ENCODE measurements at places on chromosomes 1 and 21.
A peak's percentile ranks its signal among the peaks of the same experiment; 100 is the strongest.

GRCh38 chr1:53689736-53690326 lies 49.1 kb downstream of the GLIS1 start:
- DNase-seq, result no peak

GRCh38 chr1:172254521-172255222 lies 165.8 kb upstream of the C1orf105 start:
- no peak for DNase-seq

DNA sequence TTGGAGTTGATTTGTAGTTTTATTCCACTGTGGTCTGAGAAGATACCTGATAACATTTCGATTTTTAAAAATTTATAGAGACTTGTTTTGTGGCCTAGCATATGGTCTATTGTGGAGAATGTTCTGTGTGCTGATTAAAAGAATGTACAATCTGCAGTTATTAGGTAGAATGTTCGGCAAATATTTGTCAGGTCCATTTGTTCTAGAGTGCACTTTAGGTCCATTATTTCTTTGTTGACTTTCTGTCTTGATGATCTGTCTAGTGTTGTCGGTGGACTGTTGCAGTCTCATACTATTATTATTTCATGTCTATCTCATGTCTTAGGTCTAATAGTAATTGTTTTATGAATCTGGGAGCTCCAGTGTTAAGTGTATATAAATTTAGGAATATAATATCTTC lies 116.8 kb downstream of the NME7 start:
- no peak for DNase-seq

- DNase-seq, result no peak
Observed at GRCh38 chr1:119324198-119324597, 44.4 kb upstream of the HAO2 start.

DNA sequence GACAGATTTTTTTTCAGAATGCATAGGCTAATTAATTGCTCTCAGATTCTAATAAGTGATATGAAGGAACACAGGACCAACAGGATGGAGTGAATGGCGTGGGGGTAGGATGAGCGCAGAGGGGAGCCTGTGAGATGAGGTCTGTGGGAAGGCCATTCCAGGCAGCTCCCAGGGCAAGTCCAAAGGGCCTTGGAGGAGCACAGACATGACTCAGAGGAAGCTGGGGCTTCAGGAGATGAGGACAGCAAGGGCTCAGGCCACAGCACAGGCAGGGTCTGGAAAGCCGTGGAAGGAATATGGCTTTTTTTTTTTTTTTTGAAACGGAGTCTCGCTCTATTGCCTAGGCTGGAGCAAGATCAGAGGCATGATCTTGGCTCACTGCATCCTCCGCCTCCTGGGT lies 35.1 kb downstream of the FMN2 start:
- DNase-seq, result no peak

GRCh38 chr1:235979716-235980333 lies 85.1 kb downstream of the NID1 start:
- no peak for DNase-seq

DNA sequence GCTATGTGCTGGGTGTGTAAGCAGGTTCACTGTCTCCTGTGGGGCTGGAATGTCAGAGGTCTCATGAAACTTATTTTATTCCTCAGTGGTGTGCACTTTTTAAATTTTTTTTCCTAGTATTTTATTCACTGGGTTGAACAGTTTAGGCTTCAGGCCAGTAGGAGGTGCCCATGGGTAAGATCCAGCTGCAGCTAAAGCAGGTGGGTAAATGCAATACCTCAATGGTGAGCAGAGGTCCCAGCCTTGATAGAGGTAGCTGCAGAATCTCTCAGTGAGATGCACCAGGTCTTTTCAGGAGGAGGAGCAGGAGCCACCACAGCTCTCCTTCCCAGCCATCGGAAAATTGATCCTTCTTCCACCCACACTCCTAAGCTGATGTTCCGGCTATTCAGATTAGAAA lies 12.6 kb upstream of the OR6N2 start:
- no peak for DNase-seq

DNA sequence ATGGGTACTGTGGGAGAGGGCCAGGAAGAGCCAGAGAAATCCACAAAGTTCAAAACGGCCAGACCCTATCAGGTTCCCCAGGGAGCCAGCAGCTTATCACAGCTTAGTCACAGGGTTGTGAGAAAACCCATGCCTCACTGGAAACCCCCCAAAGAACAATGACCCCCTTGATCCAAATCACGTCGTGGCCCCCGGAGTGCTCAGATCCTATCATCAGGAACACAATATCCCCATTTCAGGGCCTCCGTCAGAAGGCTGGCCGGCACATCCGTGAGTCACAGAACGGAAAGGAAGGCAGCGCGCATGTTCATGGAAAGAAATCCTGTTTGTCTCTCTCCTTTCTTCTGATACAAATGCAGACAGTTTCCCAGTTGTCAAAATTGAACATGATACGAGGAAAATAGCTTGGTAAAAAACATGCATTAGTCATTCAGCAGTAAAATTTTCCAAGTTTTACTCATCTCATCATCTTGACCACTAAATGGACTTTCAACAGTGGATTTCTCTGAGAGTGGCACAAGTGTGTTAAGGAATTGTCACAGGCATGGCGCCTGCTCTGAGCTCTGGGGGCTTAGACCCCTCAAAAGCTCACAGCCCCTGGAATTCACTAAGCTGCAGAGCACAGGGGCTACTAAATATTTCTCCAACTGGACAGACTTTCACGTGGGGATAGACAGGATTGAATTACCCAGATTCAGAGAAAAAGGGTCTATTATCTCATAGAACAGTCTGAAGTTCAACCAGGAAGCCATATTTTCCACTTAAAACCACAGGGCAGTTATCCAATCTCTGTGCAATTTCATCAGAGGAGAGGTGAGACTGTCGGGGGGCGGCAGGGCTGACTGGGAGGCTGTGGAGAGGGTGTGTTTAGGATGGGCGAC lies 124.8 kb downstream of the RIPK4 start:
- no peak for DNase-seq

DNA sequence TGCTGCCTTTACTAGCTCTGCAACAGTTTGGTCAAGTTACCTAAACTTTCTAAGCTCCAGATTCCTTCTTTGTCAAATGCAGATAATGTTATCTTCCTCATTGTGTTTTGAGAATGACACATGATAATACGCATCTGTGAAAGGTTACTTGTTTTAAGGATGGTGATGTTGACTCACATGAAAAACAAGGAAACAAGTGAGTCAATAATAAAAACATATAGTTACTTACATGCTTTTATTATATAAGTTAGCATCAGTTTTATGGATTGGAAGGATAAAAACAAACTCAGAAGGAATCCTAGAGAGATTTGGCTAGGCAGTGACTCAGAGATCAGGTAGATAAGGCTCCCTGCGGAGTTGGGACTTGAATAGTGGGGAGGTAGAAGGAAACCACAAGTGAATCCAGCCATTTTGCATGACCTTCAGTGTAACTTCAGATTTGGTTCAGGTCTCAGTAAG lies 144.6 kb downstream of the LMO4 start:
- DNase-seq, result no peak

DNA sequence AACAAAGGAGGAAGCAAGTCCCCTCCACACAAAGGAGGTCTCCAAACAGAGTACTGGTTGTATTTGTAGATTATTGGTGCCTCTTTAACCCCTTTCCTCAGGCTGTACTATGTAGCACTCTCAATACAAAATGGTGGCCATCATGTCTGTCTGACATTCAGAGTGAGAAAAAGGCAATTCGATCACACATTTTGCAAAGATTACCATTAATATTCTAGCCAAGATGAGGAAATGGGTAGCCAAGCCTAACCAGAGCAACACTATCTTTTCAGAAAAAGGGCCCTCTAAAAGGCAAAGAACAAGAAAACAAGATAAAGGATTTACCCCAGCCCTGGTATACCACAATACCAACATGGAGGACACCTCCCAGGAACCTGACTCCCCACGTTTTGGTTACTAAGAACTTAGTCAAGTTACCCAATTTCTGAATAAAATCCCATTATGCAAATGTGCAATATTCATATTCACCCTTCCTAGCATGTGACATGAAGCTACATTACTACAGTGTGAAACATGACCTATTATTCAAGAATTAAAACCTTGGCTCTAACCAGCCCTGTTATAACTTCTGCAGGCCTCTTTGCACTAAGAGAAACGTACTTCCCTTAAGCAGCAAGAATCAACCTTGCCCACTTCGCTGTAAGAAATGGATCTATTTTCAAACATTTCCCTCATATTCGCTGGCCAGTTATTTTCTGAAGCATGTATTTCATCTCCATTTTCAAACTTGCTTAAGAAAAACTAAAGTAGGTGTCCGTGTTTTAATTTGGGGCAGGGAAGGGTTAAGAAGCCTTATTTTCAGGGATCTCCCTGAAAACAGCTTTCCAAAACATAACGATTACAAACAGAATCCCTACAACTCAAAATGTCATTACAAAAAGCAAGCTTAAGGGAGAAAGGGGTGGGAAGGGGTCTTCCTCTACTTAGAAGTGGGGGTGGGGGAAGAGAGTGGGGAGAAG lies 2.1 kb downstream of the KDM5B start:
- no peak for DNase-seq

DNA sequence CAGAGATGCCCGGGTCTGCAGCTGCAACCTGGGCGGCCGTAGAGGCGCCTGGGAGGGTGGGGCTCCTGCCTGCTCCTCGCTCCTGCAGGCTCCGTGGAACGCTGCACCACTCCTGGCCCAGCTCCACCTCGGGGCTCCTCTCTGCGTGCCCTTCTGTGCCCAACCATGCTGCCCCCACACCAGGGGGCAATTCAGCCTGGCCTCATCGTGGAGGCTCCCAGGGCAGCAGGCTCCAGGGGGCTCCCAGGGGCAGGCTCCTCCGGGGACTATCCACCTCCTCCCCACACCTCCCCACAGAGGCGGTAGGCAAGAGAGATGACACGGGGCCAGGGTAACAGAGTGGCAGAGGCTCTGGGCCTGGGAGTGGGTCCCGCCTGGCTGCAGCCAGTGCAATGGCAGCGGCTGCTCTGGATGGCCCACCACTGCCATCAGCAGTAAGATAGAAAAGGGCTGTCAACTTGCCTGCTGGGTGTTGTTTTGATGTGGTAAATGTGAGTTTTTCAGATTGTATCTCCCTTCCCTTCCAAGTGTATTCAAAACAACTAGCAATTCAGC lies 22.4 kb upstream of the LRRC8C start:
- no peak for DNase-seq

DNA sequence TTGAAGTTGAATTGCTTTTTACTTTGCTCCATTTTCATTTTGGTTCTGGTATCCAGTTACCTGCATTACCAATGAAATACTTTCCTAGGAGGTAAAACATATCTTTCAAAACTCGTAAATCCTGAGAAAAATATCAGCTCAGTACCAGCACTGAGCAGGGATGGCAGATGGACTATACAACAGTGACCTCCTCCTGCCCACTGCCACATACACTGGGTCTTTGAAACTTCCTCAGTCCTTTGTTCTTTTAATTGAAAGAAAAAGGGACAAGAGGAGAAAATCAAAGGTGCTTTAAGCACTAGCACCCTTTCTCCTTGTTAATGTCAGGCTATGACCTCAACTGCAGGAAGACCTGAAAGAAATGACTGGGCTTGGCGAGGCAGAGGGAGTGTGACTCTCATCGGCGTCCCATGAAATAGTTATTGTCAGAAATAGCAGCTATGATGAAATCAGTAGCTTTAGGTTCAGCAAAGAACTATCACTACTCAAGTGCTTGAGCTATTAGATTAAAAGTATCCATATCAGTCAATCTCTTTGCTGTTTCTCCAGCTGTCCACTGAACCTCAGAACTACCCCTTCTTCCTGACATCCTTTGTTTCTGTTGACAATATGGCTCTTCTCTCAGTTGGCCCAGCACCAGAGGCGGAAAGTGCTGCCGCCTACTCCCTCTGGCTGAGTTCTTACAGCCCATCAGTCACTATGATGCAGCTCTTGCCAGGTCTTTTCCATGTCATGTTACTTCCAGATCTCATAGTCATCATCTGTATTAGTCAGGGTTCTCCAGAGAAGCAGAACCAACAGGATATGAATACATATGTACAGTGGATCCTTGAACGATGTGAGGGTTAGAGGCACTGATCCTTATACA lies 207.0 kb upstream of the MAP1LC3C start:
- peak; percentile 23 for DNase-seq

DNA sequence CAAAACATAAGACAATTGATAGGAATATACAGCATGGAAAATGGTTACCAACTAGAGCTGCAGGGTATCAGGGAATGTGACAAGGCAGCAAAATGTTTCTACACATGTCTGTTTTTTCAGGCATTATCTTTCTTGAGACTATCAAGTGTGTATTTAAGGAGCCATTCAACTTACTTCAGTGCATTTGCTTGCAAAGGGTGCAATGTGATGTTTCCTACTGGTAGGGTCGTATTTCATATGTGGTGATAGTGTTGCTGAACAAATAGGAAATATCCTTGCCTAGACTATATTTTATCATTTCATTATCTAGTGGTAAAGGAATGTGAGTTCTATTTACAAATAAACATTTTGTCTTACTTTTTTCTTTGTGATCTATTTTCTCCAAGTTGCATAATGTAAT lies 42.4 kb downstream of the PTPRC start:
- DNase-seq, result no peak

GRCh38 chr1:97651250-97651649 lies 269.6 kb downstream of the DPYD start:
- DNase-seq, result no peak

DNA sequence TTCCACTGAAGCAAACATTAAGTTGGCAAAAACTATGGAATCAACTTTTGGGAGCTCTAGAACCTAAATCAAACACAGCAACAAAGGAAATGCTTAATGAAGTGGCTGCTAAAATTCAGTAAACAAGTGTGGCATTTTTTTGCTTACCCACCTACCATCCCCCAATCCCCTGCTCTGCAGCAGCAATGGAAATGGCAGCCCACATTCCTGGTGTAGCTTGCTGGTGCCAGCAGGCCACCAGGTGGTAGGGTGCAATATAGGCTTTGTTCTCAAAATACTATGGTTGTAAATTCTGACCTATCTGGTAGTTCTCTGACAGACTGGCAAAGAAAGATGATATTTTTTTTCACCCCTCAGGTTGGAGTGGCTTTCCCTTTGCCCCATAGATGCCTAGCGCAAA lies 42.8 kb downstream of the SHCBP1L start:
- DNase-seq, result peak; percentile 14

DNA sequence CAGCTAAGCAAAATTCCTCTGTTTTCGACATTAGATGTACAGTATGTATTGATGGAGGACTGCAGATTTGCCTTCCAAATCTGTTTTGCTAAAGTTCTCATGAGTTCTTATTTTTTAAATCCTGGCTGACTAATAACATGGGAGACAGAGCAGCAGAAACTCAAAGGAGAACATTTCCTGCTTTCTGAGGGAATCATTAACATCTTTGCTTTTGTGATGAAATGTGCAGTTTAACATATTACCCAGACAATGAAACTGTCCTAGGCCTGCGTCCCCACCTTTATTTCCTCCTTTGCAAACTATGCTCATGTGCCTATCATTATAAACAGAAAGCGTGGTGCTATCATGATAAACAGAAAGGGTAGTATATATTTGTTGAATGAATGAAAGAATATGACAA lies 149.9 kb downstream of the ZP4 start:
- no peak for DNase-seq

- DNase-seq, result no peak
Observed at GRCh38 chr1:20432891-20433290, 53.1 kb downstream of the CAMK2N1 start.
